ENCODE measurements at places on chromosomes 6 and 20.

- no peak for DNase-seq
Measured at GRCh38 chr6:72936766-72937559, 288.3 kb downstream of the KHDC1L start.

- no peak for DNase-seq
Measured at GRCh38 chr6:137044366-137045221, at the start of gene IL20RA. Gene IL20RA, minus strand, starts transcription at chr6:137044965. Its CDS starts 237 bp downstream, at chr6:137044728.

DNA sequence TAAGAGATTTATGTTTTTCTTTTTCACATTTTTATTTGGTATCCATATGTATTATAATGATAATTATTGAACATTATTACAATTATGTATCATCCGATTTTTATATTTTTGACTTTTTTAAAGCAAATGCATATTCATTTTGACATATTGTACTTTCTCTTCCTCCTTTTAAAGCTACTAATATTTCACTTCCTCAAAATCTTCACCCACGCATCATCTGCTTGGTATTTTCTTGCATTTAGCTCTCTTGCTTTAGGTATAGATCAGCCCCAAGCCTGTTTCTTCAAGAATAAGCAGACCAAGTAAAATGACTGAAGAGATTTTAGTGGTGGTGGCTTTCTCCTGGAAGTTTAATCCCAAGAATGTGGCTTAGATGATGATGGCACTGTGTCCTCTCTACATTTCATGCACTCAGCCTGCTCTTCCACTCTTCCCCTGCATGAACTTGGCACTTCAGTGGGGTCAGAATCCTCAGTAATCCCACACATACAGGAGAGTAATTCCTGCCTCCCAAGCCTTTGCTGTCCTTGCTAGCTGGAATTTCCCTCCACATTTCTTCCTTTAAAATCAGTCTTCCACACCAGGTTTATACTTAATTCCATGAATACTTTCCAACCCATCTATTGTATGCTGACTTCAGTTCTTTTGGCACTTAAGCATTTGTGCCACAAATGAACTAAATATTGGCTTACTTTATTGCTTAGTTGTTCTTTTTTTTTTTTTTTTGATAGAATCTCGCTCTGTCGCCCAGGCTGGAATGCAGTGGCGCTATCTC lies 8.2 kb downstream of the NCOA7 start:
- DNase-seq = no peak

GRCh38 chr6:158043586-158044524 lies 62.2 kb downstream of the SYNJ2 start:
- no peak for DNase-seq

GRCh38 chr20:57953638-57954037 lies 243.8 kb upstream of the PMEPA1 start:
- no peak for DNase-seq
